ENCODE measurements at places on chromosomes 5 and 9.

- no peak for DNase-seq
Measured at GRCh38 chr9:136232969-136233368, 12.6 kb downstream of the QSOX2 start.

DNA sequence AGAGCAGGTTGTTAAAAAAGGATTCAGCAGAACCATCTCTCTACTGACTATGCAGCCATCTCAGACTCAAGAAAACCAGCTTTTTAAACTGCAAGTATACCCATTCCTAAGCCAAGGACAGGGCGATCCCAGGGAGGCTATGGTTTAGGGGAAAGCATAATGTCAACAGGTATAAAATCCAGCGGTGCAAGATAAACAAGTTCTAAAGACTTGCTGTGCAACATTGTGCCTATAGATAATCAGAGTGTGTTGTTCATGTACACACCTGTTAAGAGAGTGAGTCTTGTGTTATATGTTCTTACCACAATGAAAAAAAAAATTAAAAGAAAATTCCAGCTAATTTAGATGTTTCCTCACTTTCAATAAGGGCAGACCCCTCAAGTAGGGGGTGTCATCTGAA is 63.6 kb upstream of the DIRAS2 start:
- no peak for DNase-seq

DNA sequence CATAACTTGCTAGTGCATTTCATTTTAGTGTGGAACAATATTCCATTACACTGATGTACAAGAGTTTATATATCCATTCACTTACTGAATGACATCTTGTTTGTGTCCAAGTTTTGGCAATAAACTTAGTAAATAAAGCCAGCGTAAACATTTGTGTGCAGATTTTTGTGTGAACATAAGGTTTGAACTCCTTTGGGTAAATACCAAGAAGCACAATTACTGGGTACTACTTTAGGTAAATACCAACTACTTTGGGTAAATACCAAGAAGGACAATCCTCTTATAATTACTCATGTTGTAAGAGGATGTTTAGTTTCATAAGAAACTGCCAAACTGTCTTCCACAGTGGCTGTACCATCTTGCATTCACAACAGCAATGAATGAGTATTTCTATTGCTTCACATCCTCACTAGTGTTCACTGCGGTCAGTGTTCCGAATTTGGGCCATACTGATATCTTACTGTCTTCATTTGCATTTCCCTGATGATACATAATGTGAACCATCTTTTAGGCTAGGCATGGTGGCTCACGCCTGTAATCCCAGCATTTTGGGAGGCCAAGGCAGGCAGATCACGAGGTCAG is 2.3 kb upstream of the SYK start:
- DNase-seq = no peak

DNA sequence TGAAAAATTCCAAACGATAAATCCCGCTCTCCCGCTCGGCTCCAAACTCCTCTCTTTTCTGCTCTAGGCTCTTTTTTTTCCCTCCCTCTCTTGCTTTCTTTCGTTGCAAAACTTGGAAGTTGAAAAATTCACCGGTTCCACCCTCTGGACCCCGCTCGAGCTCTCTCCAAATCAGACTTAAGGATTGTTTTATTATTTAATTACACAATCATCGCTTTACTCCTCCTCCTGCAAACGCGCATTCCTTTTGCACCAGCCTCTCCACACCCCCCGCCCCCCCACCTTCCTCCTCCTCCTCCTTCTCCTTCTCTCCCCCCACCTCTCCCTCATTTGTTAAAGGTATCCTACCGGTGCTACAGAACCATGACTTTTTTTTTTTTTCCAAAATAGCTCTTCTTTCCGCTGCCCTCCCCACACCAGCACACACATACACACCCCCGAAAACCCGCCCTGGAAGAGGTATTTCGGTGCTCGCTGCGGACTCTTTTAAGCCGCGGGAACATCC is 535 bp upstream of the NFIB start:
- no peak for DNase-seq

GRCh38 chr5:169706758-169707450 is 69.8 kb downstream of the DOCK2 start:
- DNase-seq = no peak

DNA sequence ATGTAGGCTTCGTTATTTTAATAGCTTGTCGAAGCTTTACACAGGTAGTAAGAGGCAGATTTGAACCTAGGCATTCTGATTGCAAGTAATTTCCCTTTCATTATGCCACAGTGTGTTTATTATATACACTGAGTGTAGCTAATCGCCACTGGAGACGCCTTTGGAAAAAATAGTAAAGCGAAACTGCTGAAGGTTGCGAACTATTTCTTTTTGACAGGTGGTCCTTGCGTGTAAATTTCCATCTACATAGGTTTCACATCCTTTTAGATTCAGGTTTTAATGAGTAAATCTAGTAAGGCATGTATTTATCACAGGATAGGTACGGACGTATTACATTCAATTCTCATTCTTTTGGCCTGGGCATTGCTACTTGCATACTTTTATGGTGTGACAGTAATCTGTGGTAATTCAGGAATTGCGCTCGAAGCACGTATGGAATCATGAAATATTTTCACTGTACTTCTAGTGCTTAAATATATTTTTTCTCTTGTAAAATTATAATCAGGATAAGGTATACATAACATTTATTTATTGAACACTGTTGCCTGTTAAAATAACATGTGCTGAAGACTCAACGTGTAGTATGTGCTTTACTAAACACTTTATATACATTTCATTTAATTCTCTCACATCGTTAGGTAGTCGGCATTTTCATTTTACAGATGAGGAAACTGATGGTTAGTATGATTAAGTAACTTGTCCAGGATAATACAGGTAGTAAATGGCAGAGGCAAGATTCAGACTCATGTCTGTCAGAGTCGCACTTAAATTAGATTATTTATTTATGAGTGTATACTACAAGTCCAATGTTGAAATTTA is 1.8 kb downstream of the MARCHF6 start:
- no peak for DNase-seq

DNA sequence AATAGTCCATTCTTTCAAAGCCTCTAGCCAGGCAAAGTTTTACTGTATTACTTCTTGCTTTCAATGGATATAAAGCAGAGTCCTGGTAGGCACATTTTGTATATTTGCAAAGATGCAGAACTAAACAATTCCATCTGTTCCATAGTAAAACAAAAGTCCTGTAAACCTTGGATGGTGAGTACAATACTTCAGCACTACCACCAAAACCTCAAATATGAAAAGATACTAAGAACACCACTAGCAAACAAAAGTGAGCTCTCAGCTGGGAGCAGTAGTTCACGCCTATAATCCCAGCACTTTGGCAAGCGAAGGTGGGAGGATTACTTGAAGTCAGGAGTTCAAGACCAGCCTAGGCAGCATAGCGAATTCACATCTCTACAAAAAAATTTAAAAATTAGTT is 195.0 kb downstream of the MSX2 start:
- DNase-seq = no peak

- DNase-seq = no peak
Measured at GRCh38 chr5:145587308-145587672, 247.9 kb downstream of the PRELID2 start.

- no peak for DNase-seq
Measured at GRCh38 chr5:37316027-37316426, 54.9 kb downstream of the NUP155 start.

DNA sequence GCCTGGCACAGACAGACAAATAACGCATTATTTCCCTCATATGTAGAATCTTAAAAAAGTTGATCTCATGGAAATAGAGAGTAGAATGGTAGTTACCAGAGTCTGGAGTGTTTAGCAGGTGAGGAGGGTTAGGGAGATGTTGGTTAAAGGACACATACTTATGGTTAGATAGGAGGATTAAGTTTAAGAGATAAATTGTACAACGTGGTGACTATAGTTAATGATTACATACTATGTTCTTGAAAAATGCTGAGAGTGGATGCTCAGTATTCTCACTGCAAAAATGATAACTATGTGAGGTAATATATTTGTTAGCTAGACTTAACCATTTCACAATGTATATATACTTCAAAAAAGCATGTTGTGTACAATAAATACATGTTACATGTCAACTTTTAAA is 38.0 kb downstream of the CERT1 start:
- DNase-seq = no peak

- DNase-seq = no peak
Measured at GRCh38 chr9:33765411-33765810, 29.9 kb upstream of the PRSS3 start.

- DNase-seq = no peak
Measured at GRCh38 chr5:107672211-107673038, 1.7 kb upstream of the EFNA5 start.

DNA sequence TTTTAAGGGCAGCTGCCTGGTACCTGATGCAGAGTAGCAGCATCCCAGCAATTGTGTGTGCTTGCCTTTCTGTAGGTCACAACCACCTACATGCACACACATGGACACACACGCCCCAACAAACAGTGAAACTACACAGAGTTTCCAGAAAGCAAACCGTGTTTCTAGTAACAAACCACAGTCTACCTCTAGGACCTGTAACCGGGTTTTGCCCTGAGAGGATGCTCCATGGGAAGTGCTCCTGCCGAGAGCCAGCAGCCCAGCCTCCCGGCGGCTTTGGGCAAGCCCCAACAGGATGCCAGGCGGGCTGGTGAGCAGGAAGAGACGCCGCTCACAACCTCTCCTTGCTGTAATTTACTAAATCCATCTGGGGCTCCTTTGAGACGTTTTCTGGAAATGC is 4.1 kb upstream of the TCF7 start:
- DNase-seq = no peak

DNA sequence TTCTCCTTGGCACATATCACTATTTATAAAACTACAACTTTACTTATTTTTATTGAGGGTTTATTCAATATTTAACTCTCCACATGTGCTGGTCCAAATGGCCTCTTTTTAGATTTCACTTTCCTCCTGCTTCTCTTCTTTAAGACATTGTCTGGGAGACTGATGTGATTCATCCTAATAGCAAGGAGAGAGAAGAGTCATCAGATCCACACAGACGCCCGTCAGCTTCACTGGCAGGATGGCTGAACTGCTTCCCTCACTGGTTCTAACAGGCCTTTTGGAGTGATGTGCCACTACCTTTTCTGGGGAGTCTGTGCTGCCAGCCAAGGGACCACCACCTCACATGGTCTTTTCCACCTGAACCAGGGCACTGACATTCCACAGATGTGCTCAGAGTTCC is 16.5 kb upstream of the ROR2 start:
- no peak for DNase-seq

DNA sequence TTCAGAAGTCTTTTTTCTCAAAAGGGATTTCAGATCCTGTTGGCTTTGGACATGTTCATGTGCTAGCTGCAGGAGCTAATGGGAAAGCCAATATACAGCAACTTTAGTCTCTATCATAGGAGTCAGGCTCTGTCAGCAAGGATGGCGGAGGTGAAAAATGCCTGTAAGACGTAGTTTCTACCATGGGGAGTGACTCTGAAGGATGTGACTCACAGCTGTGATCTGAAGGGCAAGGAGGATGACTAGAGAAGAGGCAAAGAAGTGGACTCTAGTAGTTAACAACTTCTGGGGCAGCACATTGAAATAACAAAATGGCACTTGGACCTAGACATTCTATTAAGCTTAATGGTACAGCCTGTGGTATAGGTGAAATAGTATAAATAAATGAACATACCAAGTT is 3.1 kb upstream of the NDUFS4 start:
- no peak for DNase-seq

- no peak for DNase-seq
Measured at GRCh38 chr5:146797658-146798057, 80.9 kb downstream of the PPP2R2B start.

GRCh38 chr5:177473443-177474001 is at the start of gene DBN1:
DBN1 (minus strand) TSS chr5:177473634; CDS start chr5:177473521, 113 bp downstream.
- DNase-seq = no peak

DNA sequence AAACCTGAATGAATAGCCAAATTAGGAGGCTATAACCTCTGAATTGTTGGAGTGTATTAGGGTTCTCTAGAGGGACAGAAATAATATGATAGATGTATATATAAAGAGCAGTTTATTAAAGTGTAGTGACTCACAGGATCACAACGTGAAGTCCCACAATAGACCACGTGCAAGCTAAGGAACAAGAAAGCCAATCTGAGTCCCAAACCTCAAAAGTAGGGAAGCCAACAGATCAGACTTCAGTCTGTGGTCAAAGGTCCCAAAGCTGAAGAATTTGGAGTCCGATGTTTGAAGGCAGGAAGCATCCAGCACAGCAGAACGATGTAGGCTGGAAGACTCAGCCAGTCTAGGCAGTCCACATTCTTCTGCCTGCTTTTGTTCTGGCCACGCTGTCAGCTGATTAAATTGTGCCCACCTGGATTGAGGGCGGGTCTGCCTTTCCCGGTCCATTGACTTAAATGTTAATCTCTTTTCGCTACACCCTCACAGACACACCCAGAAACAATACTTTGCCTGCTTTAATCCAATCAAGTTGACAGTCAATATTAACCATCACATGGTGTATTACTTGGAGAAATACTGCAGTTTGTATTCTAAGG is 550.6 kb downstream of the CDH10 start:
- DNase-seq = no peak

DNA sequence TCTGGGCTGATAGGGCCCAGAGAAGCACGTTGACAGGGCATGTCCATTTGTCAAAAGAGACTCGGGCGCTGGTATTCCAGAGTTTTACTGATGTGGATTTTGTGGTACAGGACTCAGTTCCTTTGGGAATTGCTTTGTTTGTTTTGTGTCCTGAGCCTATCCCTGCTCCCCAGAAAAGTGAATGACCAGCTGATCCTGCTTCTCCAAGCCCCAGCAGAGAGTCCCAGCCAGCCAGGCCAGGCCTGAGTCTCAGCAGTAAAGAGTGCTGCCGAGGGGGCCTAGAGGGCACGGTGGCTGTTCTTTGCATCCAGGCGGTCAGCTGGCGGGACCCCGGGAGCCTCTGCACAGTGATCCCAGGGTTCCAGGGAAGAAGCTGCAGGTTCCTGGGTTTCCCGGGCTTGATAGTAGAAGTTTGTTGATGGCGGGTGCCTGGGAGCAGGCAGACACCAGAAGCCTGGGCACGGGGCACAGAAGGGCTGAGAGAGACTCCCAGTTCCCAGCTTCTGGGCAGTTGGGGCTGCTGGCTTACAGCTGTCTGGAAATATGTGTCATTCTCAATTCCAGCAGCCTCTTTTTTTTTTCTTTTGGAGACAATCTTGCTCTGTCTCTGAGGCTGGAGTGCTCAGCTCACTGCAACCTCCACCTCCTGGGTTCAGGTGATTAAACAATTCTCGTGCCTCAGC is 8.7 kb downstream of the PRDM12 start:
- DNase-seq = no peak

DNA sequence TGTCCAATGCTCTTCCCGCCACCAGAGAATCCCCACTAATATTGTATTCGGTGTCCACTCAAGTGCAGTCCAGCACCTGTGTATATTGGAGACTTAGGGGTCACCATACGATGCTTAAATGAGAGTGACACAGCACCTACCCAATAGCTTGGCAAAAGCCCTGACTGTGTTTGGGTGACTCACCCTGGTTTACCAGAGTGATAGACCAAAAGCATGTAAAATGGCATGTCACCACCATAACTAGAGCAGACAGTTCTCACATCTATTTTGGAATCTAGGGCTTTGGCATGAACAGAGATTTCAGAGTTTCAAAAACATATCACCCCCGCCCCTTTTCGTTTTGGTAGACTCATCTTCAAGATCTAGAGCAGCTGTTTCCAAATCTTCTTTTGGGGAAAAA is 217.3 kb upstream of the RASEF start:
- DNase-seq = no peak
